Suppressor macrophage treated with lipopolysaccharide for 4 hours (primary cell): ENCODE measurements at places on chromosomes 1 and 21.
A peak's percentile ranks its signal among the peaks of the same experiment; 100 is the strongest.

DNA sequence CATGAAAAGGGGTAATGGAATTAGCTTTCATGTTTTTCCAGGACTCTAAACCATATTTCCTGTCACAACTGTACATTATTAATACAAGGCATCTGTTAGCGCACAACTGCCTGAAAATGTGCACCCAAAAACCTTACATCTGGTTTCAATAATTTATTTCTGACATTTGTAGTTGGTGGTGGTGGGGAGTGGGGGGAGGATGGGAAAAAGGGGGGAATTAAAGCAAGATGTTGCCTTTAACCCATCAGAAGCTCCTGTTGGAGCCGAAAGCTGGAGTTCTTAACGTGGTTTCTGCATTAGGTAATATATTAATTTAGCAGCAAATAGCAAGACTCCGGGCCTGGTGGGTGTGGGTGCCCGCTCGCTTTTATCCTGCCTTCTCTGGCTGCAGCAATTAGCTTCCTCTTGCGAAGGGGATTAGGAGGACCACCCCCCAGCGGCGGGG lies 36.9 kb upstream of the HHAT start:
- no peak for DNase-seq

DNA sequence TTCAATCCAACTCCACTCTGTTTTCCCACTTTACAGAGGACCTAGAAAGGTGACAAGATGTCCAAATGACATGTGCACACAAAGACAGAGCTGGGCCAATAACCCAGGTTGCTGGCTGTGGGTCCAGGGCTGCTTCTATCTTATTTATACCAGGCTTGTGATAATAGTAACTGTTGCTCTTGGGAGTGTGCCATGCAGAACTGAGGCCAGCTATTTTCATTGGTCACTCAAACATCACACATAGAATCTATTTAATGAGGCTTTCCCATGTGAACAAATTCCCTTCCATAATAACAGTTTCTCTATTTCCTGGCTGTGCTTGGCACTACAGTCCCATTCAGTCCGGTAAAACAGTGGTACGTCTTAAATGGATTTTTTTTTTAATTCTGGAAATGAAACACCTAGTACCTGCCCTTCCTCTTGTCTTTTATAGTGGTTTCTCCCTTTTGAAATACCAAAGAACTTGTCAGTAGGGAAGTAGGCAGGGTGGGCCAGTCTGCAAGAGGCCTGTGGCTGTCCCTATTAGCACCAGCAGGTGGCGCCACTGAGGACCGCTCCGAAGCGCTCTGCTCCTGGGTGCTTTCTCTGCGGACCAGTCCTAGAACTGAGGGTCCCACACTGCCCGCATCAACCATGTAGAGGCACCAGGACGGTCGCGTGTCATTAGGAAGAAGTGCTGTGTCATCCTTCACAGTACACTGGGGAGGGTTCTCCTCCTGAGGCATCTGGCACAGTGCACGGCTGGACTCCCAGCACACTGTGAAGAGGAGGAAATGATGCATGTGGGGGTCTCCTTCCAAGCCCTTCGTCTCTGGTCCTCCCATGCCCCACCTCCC lies 52.1 kb downstream of the GPR161 start:
- DNase-seq, result peak; percentile 80

- DNase-seq, result no peak
Observed at GRCh38 chr1:167698313-167698712, 23.5 kb upstream of the MPZL1 start.

DNA sequence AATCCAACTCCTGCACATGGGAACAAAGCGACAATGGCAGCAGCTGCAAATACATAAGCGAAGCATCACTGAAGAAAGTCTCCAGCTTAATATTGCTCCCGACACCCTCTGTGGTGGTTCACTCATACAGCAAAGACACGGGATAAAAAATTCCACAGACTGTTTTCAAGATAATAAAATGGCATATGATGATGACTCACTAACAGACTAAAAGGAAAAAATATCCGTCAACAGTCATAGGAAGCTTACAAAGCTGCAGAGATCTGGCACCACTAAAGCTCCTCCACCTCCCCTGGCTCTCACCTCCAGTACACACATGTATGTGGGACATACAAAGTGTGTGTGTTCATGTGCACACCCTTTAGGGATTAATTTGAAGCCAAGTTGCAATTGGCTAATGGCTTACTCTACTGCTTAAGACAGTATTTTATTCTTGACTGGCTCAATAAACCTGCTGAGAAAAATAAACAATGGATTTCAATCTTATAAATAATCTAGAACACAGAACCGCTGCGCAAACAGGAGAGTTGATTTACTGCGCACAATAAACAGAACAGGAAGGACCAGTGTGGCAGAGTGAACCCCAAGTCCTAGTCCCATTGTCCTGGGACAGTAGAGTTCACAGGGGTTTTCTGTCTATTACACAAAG lies 94.4 kb downstream of the SLC45A1 start:
- no peak for DNase-seq

DNA sequence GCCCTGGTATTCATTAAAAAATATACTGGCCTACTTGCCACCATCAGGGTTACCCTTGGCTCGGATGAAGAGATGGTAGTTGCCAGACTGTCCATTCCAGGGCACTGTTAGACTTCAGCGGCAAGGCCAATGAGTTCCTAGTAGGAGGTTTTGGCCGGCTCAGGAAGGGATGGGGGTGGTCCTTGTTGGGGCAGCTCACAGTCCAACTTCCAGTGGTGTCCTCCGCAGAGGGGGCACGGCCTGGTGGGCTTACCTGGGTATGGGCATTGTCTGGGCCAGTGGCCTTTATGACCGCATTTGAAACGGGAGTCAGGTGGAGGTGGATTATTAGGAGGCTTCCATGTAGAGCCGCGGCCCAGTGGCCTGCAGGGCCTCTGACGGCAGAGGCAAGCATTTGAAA lies 139.1 kb upstream of the ETV3 start:
- DNase-seq, result no peak

GRCh38 chr1:19772053-19772452 lies 27.7 kb downstream of the TMCO4 start:
- DNase-seq, result no peak

GRCh38 chr1:241157435-241157834 lies 199.6 kb downstream of the RGS7 start:
- DNase-seq, result no peak

- no peak for DNase-seq
Observed at GRCh38 chr1:11944358-11944931, 9.9 kb downstream of the PLOD1 start.

- DNase-seq, result peak; percentile 28
Observed at GRCh38 chr1:244371242-244372141, 80.2 kb downstream of the ADSS2 start.

DNA sequence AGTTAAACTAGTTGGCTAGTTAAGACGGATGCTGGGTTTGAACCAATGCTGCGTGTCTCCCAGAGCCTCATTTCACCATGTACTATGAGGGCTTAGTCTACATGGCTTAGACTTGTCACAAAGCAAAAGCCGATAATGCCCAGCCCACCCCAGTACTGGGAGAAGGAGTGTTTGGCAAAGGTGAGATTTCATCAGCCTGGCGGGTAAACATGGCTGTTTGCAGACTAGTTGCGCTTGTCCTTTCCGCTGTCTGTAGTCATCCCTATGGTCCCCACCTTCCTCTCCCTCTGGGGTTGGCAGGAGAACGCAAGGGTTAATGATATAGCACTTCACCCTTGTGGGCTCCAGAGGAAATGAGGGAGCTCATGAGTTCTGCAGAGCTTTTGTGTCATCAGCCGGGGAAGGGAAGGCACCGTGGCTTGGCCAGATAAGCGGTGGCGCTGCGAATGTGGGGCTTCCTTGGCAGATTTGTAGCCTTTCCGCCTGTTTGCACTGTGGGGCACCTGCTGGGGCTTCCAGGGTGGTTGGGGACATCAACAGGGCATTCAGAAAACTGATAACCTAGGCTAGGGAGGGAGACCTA lies 29.2 kb downstream of the SOX13 start:
- DNase-seq, result peak; percentile 23

- DNase-seq, result no peak
Observed at GRCh38 chr1:100265562-100265930, 470 bp upstream of the RTCA start.

GRCh38 chr1:26618561-26618960 lies 77.3 kb upstream of the ARID1A start:
- peak; percentile 32 for DNase-seq

DNA sequence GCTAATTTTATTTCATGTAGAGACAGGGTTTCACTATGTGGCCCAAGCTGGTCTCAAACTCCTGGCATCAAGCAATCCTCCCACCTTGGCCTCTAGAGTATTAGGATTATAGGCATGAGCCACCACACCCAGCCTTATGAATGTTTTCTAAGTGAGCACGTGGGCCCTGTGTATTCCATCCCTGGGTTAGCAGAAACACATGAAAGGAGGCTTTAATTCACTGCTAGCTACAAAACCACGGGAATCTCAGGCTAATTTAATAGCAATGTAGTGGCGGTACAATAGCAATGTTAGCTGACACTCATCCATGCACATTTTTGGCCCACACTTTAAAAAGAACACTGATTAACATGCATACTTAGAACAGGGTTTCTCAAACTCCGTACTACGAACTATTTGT lies 32.0 kb downstream of the VTCN1 start:
- DNase-seq, result no peak

DNA sequence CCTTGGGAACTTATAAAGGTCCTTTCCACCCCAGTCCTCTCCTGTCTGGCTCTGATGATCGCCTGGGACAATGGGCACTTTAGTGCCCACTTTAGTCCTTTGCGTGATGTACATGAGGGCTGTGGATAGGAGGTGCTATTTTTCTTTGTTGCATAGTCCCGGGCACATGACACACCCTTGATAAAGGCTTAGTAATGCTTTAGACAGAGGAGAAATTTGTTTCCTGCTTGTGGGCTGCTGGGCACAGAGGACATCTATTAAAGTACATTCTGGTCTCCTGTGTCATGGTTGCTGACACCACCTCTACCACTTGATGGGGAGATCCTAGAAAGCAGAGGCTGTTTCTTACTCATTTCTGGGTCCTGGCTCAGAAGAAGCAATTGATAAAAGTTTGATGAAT lies 5.4 kb upstream of the KNCN start:
- peak; percentile 24 for DNase-seq

DNA sequence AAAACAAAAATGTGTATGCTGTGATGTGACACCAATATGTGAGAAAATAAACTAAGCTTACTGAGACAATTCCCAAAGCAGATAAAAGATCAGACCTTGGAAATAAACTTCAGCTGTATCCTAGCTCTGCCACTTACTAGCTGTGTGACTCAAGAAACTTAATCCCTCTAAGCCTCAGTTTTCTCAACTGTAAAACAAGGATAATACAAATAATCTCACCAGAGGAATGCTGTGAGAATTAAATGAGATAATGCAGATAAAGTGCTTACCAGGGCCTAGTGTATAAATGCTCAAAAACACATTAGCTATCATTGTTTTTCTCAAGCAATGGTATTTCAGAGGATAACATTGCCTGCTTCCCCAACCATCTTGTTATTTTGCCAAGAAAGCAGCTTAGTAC lies 2.1 kb downstream of the HEATR1 start:
- no peak for DNase-seq

DNA sequence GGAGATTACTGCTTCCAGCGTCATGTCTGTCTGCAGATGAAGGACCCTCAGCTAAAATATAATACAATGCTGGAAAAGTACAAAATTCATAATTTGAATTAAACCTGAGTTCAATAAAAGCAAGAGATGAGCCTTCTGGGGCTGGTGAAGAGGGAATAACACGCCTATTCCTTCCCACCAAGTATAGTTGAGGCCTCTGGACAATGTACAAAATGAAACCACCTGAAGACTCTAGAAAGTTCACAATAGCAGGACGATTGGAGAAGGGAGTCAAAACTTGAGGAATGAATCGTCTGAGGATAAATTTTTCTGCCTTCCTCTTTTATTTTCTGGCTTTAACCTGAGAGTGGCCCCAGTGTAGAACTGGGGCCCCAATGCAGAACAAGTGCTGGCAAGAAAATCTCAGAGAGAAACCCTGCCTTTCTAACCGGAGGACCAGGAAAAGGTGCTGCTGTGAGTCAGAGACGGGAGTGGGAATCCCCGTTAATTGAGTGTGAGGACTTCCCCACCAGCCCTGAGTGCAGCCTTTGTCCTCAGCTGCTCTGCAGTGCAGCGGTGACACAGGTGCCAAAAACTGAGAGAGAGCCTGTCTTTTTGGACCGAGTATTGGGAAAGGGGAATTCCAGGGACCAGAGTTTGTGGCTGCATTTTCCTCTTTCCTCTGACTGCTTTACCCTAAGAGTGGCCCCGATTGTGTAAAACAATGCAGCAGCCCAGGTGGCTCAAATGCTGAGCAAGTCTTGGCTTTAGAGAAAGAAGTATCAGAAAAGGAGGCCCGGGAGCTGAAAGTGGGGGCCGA lies 264.9 kb downstream of the DYRK1A start:
- no peak for DNase-seq

- no peak for DNase-seq
Observed at GRCh38 chr1:164644774-164645644, 86.0 kb downstream of the PBX1 start.

- no peak for DNase-seq
Observed at GRCh38 chr1:204350857-204351573, 8.7 kb downstream of the PLEKHA6 start.

GRCh38 chr1:235841938-235842545 lies 24.7 kb downstream of the LYST start:
- DNase-seq, result peak; percentile 72

GRCh38 chr1:87638636-87639035 lies 310.0 kb downstream of the LMO4 start:
- no peak for DNase-seq

- DNase-seq, result no peak
Observed at GRCh38 chr1:110593902-110594301, 12.3 kb downstream of the KCNA2 start.

DNA sequence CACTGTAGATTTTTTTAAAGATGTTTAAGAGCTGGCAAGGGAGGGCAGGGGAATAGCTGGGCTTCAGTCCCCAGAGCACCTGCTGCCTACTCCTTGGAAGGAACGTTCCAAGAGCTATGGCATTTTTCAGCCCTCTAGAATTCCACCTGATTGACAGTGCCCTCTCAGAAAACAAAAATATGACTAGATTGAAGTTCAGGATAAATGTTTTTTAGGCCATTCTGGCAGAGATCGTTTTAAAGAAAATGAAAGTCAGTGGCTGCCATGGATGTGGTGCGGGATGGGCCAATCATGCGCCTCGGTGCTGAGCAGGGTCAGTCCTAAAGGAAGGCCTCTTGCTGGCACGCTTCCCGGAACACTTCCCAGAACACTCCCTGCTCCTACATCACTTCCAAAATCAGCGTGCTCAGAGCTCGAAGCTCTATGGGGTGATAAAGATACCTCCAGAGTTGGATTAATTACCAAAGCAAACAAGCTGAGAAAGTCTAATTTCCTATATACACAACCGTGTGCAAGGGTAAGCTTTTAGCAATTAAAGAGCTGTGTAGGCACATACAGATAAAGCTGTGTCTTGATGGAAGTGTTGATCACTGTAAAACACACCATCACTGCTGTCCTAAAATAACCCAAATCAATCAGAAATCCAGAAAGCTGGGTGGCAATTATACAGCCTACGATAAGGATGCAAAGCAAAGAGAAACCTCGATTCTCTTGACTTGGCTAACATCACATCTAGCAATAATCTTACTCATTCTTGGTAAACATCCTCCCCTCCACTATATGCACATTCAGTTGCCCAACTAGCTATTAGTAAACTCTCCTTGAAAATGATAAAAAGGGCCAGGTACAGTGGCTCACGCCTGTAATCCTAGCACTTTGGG lies 34.6 kb downstream of the TGFBR3 start:
- no peak for DNase-seq

- no peak for DNase-seq
Observed at GRCh38 chr1:202145068-202145743, 669 bp upstream of the ARL8A start.

GRCh38 chr1:12454406-12455391 lies 163.3 kb downstream of the DHRS3 start:
- no peak for DNase-seq
